Ecto neural progenitor cell (in vitro differentiated cells): ENCODE measurements at places on chromosomes 7 and 10.

- DNase-seq = no peak
These were observed 519.1 kb downstream of the NRG3 start for GRCh38 chr10:82394122-82394521.

DNA sequence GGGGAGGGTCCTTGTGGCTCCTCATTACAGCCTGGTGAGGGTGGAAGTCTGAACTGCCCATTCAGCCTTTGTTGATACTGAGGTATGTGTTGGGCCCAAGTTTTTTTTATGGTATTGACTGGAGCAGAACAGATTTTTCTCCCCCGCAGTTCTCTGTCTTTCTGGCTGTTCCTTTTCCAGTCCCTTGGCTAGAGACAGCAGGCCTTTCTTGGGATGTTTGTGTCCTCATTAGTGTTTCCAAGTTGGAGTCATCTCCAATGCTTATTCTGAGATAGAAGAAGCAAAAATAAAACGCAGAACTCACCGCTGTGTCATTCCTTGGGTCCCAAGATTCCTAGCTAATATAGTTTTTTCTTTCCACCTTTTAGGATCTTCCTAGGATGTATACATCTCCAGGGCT, 193.3 kb downstream of the RAMP3 start:
- no peak for DNase-seq

DNA sequence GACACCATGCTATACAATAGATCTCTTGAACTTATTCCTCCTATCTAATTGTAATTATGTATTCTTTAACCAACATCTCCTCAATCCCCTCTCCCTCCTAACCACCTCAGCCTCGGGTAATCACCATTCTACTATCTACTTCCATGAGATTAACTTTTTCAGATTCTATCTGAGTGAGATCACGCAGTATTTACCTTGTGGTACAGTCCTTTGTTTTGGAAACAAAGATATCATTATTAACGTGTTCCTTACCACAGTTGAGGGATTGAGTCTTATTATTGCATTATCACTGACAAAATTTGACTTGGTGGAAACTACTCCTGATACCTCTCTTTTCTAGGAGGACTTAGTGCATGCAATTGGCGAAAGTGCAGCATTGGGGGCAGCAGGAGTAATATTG, 26.0 kb upstream of the HYAL4 start:
- no peak for DNase-seq

DNA sequence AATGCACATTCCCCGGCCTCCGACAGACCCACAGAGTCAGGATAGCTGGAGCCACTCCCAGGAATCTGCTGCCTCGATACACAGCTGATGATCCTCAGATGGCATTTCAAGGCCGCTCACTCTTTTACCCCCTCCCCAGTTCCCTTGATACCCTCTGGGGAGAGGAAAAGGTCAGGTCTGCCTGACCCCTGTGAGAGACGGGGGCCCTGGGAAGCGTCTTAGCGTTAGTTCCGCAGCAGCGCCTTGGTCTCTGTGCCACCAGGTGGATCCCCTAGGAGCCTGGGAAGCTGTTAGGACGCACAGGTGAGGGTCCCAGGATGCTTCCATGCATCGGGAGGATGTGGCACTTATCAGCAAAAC, 420.5 kb upstream of the FOXK1 start:
- no peak for DNase-seq

DNA sequence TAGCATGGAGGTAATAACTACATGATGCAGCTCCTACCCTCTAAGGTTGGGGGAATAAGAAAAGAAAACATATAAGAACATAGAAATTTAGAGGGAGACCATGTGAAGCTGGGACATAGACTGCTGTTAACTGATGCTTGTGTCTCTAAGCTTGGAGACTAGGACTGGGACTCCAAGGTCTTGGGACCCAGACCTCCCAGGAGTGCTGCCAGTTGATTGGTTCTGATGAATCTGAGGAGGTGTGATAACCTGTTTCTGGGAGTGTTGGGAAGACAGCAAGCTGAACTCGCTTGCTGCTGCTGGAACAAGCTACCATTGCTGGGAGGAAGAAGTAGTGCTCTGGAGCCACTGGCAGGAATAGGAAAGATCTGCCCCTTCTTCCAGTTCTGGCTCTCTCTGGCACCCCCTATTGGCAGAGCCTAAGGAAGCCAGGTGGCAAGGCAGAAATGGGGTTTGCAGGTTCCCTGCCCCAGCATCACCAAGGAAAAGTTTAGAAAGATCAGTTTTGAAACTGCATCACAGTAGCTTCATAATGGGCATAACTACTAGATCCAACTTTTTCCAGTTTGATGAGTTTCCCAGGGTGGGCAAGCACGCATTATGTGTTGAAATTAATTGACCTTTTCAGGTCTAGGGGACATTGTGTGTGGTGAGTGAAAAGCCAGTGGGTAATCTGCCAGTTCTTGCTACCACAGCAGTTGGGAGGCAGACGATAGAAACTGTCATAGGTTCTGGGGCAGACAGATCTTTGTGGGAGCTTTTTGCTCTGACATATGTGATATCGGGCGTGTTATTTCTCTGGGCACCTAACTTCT, 140.7 kb downstream of the SND1 start:
- DNase-seq = peak; percentile 58

- DNase-seq = no peak
These were observed 4.2 kb downstream of the BNIP3 start for GRCh38 chr10:131977323-131978096.

DNA sequence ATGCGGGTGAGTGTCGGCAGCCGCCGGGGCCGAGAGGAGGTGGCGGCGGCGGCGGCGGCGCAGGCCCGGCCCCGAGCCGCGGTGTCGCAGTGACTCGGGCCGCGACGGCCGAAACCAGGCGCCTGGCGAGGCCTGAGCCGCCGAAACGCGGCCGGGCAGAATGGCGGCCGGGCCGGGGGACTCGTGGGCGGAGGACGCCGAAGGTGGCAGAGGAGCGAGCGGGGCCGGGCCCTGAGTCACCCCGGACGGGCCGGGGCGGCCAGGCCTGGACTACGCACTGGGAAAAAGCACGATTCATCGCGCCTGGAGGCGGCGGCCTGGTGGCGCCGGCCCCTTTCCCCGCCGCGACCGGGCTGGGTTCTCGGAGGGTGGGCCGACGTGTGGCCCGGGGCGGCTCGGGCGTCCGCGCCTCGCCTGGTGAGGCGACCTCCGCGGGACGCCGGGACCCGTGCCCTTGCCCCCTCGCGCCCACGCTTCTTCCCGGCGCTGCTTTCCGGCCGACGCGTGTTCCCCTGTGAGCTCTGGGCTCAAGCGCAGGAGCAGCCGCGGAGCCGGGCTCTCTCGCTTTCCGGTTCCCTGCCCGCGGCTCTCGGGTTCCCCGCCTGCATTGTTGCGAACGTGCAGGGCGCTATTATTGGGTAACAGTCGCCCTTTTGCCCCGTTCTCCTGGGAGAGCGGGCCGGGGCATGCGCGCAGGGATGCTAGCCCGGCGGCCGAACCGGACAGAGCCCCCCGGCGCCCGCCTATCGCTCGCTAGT, 500 bp downstream of the CUL1 start:
- DNase-seq = peak; percentile 75

DNA sequence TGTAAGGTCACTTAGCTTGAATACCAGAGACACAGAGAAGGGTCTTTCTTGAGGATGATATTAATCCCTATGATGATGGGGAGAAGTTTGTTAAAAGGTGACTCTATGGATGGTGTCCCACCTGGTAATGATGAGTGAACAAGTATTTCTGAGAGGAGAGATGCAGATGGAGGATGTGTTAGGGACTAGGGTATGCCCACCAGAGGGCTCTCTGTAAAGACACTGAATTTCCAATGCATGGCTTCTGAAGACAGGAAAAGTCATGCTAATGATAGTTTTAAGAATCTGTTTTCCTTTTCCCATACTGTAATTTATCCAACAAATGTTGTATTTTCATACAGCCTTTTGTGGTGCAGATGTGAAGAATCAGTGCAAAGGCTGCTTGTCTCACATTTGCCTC, 1250.9 kb upstream of the CELF2 start:
- DNase-seq = no peak

DNA sequence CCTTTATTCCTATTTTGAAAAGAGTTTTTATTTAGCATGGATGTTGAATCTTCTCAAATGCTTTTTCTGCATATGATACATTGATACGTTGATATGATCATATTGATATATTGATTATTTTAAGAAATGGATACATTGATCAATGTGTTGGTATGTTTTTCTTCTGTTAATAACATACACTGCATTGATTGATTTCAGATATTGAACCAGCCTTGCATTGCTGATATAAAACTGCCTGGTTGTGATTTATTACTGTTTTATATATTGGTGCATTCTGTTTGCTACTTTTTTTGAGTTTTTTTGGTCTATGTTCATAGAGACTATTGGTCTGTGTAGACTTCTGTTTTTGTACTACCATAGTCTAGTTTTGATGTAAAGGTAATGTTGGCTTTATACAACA, 26.8 kb upstream of the RABGEF1 start:
- no peak for DNase-seq

DNA sequence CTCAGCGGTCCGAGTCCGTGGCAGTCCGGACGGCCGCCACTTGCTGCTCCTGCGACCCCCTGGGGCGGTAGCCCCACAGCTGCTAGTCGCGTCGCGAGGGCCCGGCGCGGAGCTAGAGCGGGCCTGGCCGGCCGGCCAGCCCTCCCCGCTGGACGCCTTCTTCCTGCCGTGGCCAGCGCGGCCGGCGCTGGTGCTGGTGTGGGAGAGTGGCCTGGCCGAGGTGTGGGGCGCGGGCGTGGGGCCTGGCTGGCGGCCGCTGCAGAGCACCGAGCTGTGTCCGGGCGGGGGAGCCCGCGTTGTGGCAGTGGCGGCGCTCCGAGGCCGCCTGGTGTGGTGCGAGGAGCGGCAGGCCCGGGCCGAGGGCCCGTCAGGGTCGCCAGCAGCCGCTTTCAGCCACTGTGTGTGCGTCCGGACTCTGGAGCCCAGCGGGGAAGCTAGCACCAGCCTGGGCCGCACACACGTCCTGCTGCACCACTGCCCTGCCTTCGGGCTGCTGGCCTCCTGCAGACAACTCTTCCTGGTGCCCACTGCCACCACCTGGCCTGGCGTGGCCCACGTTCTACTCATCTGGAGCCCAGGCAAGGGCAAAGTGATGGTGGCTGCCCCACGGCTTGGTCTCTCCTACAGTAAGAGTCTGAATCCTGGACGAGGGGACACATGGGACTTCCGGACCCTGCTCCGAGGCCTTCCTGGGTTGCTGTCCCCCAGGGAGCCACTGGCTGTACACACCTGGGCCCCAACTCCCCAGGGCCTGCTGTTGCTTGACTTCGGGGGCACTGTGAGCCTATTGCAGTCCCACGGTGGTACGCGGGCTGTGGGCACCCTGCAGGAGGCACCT, 631 bp downstream of the HPS6 start:
- DNase-seq = peak; percentile 70

- no peak for DNase-seq
These were observed 15.7 kb upstream of the FLNC start for GRCh38 chr7:128814499-128814898.

GRCh38 chr10:36341471-36341870, 699.4 kb upstream of the FZD8 start:
- DNase-seq = no peak

DNA sequence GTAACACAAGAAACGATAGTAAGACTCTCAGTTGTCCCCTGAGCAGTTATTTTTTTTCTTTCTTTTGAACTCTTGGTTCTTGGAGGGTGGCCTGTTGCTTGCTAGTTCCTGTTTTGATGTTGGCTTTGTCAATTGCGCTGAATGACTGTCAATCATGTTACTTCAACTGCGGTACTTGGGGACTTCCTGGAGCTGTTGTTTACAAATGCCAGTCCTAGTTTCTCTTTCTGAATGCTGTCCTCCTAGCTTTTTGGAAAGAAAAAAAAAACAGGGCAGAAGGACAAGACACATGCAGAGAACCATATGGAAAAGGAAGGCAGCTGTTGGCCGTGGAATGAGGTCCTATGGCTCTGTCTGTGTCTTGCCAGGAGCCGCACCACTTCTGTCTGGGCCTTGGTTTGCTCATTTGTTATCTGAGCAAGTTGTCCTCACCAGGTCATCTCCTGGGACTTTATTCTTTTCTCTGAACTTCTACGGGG, 7.0 kb upstream of the PDCD4 start:
- DNase-seq = no peak

DNA sequence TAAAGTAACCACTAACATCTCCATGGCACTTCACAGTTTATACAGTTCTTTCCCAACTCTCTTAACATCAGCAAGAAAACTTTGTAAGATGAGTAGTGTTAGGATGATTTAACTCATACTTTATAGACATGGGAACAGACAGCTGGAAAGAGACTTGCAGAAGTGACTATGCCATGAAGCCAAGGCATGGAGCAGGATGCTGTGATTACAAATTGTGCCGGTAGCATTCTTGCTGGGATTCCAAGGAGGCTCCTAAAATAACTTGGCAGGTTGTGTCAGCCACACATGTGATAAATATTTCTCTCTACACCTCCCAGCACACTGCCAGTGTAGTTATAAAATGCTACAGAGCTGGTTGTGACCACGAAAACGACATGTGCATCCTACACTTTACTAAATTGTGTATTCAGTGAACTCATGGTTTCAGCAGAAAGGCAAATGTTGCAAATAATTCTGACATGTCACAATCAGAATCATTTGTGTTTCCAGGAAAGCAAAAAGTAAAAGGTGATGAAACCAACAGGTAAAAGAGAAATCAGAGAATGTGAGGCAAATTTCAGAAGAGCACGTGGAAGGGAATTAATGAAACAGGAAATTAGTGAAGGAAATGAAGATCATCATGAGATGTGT, 5.6 kb upstream of the CYP3A4 start:
- DNase-seq = no peak

DNA sequence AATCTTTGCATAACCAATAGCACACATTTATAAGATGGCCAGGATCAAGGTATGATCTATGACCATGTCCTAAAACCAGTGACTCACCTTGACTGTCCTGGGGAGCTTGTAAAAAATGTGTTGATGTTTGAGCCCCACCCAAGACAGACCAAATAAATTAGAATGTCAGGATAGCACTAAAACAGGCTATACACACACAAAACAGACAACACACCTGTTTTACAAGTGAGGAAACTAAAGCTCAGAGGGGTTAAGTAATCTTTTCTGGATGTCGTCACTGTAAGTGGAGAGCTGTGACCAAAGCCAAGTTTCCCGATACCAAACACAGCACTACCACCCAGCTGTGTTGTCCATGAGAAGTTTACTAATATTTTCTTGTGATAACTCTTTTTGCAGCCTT, 84.5 kb downstream of the AVL9 start:
- DNase-seq = no peak

DNA sequence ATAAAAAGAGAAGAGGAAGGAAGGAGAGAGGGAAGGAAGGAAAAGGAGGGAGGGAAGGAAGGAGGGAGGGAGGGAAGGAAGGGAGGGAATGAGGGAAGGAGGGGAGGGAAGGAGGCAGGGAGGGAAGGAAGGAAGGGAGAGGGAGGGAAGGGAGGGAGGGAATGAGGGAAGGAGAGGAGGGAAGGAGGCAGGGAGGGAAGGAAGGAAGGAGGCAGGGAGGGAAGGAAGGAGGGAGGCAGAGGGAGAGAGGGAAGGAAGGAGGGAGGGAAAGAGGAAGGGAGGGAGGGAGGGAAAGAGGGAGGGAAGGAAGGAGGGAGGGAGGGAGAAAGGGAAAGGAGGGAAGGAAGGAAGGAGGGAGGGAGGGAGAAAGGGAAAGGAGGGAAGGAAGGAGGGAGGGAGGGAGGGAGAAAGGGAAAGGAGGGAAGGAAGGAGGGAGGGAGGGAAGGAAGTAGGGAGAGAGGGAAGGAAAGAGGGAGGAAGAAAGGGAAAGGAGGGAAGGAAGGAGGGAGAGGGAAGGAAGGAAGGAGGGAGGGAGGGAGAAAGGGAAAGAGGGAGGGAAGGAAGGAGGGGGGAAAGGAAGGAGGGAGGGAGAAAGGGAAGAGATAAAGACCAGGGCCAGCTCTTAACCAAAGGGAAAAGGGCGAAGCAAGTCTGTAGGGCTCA, 5.7 kb upstream of the LAT2 start:
- DNase-seq = no peak
